ENCODE measurements at places on chromosomes 3 and 15. TPM values are rescaled to one million over a fixed set of nuclear protein-coding genes. Genes with fewer than 3 reads are reported as not detected.
A peak's percentile ranks its signal among the peaks of the same experiment; 100 is the strongest.

GRCh38 chr15:57421551-57421950 lies 45.2 kb downstream of the CGNL1 start:
- no peak for DNase-seq

GRCh38 chr3:29214009-29214658 lies 66.7 kb upstream of the RBMS3 start:
- no peak for DNase-seq

DNA sequence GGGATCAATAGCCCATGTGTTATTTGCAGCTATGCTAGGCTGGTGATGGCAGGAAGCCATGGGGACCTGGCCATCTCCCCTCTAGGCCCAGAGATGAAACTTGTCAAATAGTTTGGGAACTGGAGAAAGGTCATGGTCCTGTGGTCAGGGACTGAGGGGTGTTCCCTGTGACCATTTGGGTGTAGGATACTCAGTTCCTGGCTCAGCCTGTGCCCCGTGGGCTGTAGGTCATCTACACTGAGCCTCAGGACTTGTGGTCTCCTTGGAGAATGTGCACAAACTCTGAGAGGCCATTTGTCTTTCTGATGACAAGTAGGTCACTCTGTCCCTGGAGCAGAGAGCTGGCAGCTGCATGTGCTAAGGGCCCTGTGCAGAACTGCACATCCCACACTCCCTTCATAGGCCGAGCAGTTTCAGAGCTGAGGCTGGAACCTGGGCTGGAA lies 17.5 kb downstream of the GASK1A start:
- DNase-seq, result no peak

- DNase-seq, result no peak
These were observed 98.7 kb upstream of the STRIT1 start for GRCh38 chr3:155392138-155392537.

DNA sequence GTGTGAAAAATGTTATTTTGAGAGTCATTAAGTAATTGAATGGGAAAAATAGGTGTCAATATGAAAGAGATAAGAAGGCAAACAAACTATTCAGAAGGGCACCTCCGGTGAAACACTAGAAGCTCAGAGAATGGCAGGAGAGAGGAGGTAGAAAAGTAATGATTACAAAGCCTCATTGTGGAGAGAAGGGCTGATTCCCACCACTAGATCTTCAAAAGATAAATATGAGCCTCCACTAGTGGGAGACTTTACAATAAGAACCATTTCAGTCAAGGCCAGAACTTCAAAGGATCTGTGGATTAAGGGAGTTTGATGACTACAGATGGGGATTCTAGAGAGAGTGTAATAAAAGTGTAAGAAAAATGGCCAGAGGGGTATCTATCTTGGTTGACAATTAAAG lies 535.6 kb downstream of the NLGN1 start:
- no peak for DNase-seq

- no peak for DNase-seq
These were observed 9.8 kb downstream of the SEMA6D start for GRCh38 chr15:47727137-47727536.

DNA sequence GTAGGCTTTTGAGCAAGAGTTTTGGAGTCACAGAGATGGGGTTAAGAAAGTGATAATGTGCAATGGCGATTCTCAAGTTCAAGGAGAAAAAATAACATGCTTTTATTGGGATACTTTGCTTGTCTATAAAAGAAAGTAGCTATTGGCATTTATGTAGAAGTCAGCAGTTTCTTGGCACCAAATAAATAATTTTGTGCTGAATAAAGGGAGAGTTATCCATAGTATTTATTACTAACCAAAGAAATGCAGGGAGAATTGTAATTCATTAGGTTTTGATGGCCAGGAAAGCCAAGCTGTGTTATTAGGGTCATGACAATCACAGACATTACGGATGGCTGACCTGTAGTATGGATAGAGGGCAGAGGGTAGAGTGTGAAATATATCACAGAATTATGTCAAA lies 33.1 kb downstream of the BTD start:
- no peak for DNase-seq

DNA sequence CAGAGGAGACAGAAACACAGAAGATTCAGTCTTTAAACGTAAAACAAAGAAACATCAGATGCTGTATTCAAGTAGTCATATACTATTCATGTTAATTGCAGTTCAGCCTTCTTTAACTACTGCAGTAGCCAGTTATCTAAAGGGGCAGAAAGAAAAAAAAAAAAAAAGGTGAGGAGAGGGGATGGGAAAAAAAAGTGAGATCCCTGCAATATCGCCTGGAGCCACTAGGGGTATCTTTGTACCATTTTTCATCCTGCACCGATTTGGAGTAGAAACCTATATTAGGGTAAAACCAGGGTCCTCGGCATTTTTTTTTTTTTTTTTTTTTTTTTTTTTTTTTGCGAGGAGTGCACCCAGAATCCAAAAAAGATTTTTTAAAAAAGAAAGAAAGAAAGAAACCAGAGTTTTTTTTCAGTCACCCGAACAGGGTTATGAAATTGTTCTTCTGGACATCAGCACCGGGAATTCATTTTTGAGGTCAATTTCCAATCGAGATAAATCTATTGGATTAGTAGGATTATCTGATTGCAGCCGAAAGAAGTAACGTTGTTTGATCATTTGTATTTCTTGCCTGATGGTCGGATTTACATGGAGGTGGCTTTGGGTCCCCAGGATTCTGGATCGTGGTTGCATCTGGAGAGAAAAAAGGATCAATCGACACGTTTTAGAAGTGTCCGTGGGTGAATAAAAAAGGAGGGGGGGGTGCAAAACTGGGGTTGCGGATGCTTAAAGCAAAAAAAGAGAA lies 186.7 kb downstream of the NLGN1 start:
- DNase-seq, result peak; percentile 8

MYLK gene
- total RNA-seq, result 57.6 TPM

ST3GAL6 gene
- total RNA-seq, result 11.2 TPM

TMEM212 gene
- not detected for total RNA-seq

HIGD2B gene
- not detected for total RNA-seq

CRABP1 gene
- 9.0 TPM for total RNA-seq

ZNF501 gene
- total RNA-seq, result 5.1 TPM

EFCC1 gene
- 0.79 TPM for total RNA-seq

ZNF717 gene
- total RNA-seq, result 18.5 TPM

NANOGP8 gene
- total RNA-seq, result 0.89 TPM
